ENCODE measurements at places on chromosomes 7 and 10. TPM values are rescaled to one million over a fixed set of nuclear protein-coding genes. Genes with fewer than 3 reads are reported as not detected.

The LIPJ gene
- not detected for total RNA-seq

The ZNF117 gene
- 1.9 TPM for total RNA-seq

The LMBR1 gene
- total RNA-seq, result 53.4 TPM

The FAM25A gene
- total RNA-seq, result not detected

GRCh38 chr7:123719197-123719721 lies 29.5 kb downstream of the WASL start:
- no peak for DNase-seq

Measured in NCI-H460 (cell line).